ENCODE measurements at places on chromosomes 4 and X. TPM values are rescaled to one million over a fixed set of nuclear protein-coding genes. Genes with fewer than 3 reads are reported as not detected.

DNA sequence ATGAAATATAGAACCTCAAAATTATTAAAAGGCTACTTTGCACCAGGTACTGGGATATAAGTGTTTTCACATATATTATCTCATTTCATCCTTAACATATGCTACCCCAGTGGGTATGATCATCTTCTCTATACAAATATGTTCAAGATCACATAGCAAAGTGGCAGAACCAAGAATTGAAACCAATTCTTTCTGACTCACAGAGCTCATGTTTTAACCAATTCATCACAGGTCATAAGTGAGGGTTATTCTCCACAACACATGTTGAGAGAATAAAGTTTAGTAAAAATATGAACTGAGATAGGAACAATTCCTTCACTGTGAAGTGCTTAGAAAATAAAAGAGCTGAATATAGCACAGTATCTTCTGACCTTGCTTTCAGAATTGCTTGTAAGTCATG is 442.9 kb upstream of the RASGEF1B start:
- no peak for DNase-seq

DNA sequence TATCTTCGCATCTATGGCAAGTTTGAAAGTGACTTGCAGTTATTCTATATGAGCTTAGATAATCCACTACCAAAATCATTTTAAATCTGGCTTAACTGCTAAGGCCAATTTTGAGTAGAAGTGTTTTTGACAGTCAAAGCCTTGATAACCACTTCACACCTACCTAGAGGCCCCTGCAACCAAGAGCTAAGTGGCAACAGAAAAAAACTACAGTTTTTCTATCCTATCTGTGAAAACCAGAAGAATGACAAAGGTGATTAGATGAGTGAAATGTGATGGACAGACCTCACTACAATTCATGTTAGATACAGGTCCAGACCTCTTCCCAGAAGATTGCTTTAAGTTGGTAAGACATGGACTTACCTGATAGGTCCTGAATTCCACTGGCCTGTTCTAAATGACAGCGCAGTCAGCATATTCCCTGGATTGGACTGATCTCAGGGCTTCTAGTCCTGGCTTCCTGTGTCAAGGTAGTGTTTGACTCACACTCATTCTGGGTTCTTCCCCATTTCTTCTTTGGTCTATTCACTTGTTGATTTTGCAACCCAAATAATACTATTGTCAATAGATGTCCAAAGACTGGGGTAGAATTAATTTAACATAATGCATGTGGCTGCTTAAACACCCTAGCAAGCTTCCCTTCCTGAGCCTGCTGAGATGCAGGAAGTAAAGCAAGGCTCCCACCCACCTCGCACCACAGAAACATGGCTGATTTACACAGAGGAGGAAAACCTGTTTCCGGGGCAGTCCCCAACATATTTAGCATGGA is 65.1 kb downstream of the PPP3CA start:
- no peak for DNase-seq

- no peak for DNase-seq
These were observed 258.8 kb downstream of the GPC3 start for GRCh38 chrX:133726642-133727041.

- no peak for DNase-seq
These were observed 2.7 kb upstream of the PHKA1 start for GRCh38 chrX:72716766-72717165.

DNA sequence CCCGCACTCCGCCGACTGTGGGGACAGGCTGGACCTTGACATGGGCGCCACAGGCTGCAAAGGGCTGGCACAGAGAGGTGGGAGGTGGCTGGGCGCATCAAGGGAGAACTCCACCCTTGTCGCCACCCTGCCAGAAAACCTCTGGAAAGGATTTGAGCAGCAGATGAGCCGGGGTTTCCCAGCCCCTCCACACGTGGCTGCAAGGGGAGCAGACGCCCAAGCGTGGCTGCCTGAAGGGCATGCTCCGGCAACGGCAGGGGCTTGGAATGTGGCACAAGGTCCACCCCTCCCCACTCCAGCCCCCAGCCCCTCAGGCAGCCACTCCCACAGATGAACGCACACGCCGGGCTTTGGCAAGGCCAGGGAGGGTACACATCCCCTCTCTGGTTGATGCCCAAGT is 4.6 kb downstream of the BGN start:
- no peak for DNase-seq

GRCh38 chrX:50067435-50068284 is 133.1 kb downstream of the AKAP4 start:
- peak; percentile 37 for DNase-seq

DNA sequence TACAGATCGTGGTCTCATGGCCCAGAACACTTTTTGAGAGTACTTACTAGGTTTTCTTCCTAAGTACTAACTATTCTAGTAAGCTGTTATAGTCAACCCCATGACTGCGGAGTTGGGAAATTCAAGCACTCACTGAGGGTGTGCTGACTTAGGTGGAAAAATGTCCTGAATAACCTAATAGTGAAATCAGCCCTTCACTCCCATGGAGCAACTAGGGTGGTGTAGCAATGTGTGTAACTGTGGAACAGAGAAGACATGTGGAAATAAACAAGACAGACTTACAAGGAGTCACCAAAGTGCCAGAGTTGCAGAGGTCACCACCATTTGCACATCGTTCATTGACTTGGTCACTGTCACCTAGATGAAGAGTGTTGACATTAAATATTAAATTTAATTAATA is 12.1 kb upstream of the VSIG4 start:
- DNase-seq, result no peak

Gene NXF2
- not detected for total RNA-seq

GRCh38 chrX:66074920-66075879 is 35.3 kb upstream of the VSIG4 start:
- peak; percentile 38 for DNase-seq

GRCh38 chr4:62881210-62881609 is 1528.0 kb downstream of the TECRL start:
- no peak for DNase-seq

GRCh38 chrX:39542316-39542715 is 555.4 kb downstream of the BCOR start:
- no peak for DNase-seq

DNA sequence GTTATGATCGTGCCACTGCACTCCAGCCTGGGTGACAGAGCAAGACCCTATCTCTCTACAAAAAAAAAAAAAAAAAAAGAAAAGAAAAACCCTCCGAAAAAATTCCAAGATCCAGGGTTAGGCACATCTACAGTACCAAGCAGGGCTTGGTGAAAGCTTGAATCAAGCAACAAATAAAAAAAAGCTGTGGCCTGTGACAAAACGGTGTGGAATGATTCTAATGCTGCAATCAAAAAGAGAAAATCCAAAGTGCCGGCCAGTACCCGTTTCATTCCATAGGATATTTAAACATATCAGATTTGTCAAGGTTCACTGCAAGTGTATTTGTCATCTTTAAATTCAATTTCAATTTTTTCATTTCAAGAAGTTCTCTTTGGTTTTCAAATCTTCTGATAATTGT is 20.5 kb downstream of the RWDD4 start:
- DNase-seq, result no peak

GRCh38 chrX:104172788-104173187 is 6.5 kb downstream of the FAM199X start:
- DNase-seq, result no peak

DNA sequence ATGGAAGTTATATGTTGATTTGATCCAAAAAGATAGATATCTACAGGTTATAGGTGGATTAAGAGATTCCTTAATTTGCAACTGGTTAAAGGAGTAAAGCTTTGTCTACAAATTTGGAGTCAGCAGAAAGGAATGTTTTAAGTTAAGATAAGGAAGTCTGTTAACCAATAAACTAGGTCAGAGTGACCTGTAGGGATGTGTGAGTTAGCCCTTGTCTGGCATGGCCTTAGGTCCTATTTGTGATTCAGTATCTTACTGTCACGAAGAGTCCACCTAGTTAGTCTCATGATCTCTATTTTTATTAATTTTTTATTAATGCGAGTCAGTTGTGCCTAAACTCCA is 230.8 kb downstream of the INPP4B start:
- no peak for DNase-seq

GRCh38 chr4:5125321-5125720 is 74.0 kb downstream of the STK32B start:
- no peak for DNase-seq

DNA sequence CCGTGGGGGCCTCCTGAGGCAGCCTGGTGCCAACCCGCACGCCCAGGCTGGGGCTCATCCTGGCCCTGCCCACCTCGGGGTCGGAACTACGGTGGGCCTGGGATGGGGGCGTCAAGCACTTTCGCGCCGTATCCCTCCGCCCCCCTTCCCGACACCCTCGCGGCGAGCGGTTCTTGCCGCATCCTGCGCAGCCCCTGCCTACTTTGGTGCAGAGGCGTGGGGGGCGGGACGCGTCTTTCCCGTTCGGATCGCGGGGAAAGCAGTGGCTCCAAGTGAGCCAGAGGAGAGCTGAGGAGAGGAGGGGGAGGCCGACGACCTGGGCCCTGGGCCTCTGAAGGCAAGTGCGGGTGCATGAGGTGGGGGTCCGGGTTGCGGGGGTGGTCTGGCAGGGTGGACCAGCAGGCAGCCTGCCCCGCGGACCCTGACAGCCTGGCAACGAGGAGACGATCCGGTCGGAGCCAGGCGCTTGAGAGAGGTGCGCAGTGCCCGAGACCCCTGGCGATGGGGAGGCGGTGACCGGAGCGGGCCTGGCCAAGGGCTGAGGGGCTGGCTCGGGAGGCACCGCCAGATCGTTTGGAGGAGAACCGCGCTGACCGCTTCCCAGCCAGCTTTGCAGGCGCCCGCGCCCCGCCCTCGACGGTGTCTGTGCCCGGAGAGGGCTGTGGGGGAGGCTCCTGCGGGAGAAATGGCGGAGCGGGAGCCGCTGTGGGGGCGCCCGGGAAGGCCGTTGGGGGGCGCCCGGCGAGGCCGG is at the start of gene GPRASP2:
GPRASP2 (plus strand) TSS at position 233 of the 751 bp plus-strand sequence. CDS start 2,422 bp downstream, outside the sequence.
- DNase-seq, result peak; percentile 29

GRCh38 chrX:45710081-45710801 is 509.6 kb upstream of the DIPK2B start:
- DNase-seq, result no peak

DNA sequence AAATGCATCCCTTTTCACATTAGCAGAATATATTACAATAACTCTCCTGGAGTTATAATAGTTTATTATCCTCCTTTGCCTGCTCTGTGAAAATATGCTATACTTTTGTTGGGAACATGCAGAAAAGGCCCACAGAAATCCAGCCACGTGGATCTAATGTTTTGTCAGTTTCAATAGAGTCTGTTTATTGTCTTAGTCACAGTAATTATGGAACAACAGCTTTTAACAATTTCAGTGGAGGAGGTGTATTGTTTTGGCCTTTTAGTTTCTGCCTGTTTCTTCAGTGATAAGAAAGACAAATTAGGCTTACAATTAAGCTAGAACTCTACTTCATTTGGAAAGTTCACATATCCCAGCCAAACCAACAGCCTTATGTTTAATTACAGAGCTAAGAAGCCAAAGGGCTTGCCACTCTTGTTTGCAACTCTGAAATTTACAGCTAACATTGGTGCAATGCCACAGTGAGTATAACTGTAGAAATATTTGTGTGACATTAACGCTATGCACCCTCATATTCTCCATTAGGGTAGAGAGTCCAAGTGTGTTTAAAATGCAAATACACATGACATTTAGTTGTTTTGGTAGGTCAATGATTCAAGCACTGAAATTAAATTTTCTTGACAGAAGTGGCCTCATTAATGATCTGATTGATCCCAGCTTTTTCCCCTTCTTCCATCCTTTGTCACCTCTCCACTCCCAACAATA is 175.8 kb downstream of the USP46 start:
- DNase-seq, result no peak

GRCh38 chrX:15644560-15644872 is 20.1 kb downstream of the CLTRN start:
- DNase-seq, result no peak

Gene MAGEA8
- not detected for total RNA-seq

Gene SHROOM4
- total RNA-seq, result 3.8 TPM

Gene HMGN5
- 4.5 TPM for total RNA-seq

- DNase-seq, result no peak
These were observed 165.1 kb upstream of the POF1B start for GRCh38 chrX:85544609-85545008.

GRCh38 chrX:96002431-96002830 is 682.2 kb upstream of the DIAPH2 start:
- no peak for DNase-seq

Gene ASB11
- total RNA-seq, result 0.12 TPM

Gene CXCL5
- total RNA-seq, result 0.55 TPM

DNA sequence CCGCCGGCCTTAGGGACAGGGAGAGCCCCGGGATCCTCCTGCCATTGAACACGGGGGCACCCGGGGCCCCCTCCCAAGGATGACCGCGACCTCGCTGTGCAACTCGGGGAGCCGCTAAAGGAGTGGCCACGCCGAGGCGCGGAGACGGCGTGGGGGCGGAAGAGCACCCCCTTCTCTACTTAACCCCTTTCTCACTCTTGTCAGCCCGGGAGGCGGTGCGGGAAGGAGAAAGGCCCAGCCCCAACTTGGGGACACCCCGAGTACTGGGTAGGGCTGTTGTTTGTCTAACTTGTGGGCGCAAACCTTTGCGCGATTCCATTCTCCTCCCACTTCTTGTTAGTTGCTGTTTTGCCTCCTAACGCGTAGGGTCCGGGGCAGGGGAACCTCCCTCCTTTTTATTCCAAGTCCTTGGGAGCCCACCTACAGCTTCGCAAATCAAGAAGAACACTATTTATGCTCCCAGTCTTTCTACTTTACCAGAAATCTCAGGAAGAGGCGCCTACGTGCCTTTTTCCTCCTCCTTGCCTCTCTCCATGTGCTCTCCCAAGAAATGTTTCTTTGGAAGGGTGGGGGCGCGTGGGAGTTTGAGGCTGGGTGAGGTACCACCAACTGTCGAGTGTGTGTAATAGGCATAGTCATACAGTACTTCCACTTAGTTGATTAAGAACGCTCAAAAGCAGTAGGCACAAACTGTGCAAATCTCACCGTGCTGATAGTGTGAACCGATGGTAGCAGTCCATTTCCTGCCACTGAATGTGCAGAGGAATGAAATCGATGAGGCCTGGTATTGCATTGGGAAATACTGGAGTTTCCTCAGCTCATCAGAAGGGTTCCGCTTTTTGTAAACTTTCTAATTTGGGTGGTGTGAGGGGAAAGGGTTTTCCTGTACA is 813 bp downstream of the DIAPH2 start:
- DNase-seq, result peak; percentile 40

- DNase-seq, result no peak
These were observed 711.6 kb downstream of the PCDH19 start for GRCh38 chrX:99698451-99698850.

DNA sequence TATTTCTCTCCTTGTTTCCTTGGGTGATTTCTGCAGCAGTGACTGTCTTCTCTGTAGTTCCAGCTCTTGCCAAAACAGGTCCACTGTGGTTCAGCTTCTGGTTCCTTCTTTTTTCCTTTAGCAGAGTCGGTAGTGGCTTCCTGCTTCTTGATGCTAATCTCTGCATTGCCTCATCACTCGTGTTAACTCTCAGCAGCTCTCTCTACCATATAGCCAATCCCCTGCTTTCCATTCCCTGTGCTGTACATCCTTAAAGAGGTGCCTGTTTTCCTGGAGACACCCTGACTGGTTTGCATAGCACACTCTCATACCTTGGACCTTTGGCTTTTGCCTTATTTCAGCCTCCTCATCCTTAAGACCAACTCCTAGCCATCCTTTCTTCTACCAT is 191.2 kb upstream of the LNX1 start:
- no peak for DNase-seq

Gene PAGE2
- total RNA-seq, result not detected

Gene TLR3
- 30.4 TPM for total RNA-seq

Gene ALAS2
- not detected for total RNA-seq

- peak; percentile 66 for DNase-seq
These were observed 1.5 kb downstream of the ELF4 start for GRCh38 chrX:130108647-130109428.

Data from left colon (tissue), 2 donors.